Cardiac septum (tissue), 1 donor: ENCODE measurements at places on chromosomes 1 and 21. TPM values are rescaled to one million over a fixed set of nuclear protein-coding genes. Genes with fewer than 3 reads are reported as not detected.

DNA sequence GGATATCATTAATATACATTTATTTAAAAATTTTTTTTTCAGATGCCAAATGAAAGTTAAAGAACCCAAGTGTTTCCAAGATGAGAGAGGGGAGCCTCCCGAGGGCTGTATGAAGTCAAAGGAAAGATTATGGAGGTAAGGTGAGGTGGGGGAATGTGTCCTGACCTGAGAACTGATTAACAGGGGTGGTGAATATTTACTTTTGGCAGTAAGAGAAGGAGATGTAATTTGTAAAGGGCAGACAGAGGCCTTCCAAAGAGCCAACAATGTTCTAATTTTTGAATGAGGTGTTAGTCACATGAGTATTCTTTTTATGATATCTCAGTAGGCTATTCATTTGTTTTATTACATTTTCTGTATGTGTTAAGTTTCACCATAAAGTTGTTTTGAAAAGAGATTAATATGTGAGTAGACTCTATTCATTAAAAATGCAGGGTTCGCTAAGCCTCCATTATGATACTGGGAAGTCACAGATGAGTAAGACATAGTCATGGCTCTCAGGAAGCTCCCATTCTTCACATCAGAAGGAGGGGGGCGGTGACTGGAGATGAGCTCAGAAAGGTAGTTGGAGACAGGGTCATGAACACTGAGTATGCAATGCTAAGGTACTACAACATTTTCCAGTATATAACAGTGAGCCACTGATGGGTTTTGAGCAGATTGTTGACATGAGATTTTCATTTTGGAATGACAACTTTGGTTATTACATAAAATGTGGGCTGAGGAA lies 62.4 kb upstream of the TNFSF18 start:
- DNase-seq: no peak

Gene LCE1C
- not detected for total RNA-seq

Gene OR2L13
- not detected for total RNA-seq

DNA sequence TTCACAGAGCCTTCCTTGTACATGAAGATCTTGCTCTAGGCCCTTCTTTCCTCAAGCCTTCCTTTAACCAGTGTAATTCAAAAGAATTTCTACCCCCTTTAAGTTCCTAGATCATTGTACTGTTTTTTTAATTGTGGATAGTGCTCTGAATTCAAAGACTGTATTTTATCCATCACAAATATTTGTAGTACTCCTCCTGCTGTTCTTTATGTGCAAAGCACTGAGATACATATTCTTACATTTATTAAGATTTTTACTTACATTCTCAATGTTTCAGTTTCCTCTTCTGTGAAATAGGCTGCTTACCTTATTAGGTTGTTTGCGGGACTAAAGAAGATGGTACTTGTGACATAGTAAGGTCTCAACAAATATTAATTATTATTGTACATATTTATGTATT lies 168.8 kb upstream of the PDE4B start:
- no peak for DNase-seq

- no peak for DNase-seq
Measured at GRCh38 chr1:208090388-208091301, 153.5 kb downstream of the PLXNA2 start.

- no peak for DNase-seq
Measured at GRCh38 chr1:59125676-59126320, 171.1 kb upstream of the FGGY start.

DNA sequence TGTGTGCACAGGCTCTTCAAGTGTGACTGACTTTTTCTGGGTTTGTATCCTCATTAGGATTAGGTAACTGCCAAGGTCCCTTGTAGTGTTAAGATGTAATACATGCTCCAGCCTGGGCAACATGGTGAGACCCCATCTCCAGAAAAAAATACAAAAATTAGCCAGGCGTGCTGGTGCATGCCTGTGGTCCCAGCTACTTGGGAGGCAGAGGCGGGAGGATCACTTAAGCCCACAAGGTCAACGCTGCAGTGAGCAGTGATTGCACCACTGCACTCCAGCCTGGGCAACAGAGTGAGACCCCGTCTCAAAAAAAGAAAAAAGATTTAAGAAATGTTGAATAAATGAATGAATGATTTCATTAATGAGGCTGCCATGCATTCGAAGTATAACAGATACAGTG lies 15.1 kb downstream of the ZBTB17 start:
- DNase-seq: no peak

Gene IVL
- total RNA-seq: not detected

GRCh38 chr1:6002714-6003501 lies 10.7 kb upstream of the NPHP4 start:
- DNase-seq: peak; percentile 76

DNA sequence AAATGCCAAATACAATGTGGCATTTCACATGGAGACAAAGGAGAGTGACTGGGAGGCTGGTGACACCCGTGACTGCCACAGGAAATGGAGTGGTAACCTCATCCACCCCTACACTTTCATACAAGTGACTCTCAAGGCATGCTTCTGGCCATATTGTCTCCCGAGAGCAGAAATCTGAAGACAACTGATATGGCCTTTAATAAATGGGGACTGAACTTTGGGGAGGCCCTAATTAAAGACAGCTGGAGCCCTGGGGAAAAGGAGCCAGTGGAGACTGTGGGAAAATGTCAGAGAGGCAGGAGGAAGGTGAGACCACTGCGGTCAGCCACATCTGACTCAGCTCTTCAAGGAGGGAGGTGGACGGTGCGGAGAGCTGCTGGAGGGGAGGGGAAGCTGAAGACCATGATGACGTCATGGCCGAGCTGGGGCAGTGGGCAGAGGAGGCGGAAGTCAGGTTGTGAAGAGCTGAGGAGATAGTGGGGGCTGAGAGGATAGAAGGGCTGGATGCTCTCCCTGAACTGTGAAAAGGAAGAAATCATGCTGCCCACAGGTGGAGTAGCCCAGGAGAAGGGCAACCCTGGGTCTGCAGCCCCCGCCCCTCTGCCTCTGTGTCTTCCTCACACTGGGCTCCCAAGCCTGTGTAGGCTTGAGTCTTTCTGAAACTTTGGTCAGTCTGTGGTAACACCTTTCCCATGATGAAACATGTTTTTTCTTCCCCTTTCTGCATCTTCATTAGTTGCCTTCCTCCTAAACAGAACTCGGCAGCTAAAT lies 14.0 kb upstream of the NCF2 start:
- peak; percentile 93 for DNase-seq

GRCh38 chr1:117047271-117047670 lies 12.9 kb upstream of the TTF2 start:
- no peak for DNase-seq

DNA sequence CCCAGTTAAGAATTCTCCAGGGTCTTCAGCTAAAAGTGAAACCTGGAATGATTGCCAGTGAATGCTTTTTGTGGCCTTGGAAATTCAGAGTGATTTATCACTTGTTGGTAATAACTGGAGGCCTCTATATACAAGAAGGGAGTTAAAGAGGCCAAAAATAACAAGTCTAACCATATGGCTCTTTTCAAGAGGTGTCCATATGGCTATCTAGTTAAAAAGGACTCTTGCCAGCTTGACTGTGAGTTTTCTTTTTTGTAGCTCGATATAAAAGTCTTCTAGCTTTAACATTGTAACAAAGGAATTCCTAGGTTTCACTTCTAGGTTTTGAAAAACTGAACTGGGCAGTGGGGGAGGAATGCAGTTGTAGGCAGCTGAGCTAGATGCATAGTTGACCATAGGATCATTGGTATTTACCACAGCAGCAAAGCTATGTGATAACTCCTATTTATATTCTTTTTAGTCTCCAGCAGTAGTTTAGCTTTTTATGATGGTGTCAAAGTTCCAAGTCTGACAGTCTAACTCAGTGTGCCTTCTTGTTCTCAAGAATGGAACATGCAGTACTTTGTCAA lies 44.4 kb downstream of the CACHD1 start:
- no peak for DNase-seq

Gene FCRL4
- total RNA-seq: not detected

DNA sequence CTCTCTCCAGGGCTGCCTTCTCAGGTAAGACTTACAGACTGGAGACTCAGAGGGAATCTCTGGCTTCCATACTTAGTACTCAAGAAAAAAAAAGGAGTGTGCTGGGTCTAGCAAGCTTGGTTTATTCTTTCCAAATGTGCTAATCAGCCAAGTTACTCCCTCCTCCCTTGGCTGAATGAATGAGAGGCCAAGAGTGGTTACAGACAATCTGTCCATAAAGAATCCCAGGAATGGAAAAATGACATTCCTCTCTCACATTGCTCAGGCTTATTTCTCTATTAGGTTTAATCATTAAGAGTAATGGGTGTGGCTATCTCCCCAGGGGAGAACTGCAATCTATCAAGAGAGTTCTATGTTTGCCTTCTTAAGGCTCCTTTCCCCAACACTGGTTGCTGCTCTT lies 547.3 kb upstream of the PLXNA2 start:
- DNase-seq: no peak

GRCh38 chr1:239221656-239222055 lies 164.7 kb upstream of the CHRM3 start:
- no peak for DNase-seq
